ENCODE measurements at places on chromosomes 12 and 14.

DNA sequence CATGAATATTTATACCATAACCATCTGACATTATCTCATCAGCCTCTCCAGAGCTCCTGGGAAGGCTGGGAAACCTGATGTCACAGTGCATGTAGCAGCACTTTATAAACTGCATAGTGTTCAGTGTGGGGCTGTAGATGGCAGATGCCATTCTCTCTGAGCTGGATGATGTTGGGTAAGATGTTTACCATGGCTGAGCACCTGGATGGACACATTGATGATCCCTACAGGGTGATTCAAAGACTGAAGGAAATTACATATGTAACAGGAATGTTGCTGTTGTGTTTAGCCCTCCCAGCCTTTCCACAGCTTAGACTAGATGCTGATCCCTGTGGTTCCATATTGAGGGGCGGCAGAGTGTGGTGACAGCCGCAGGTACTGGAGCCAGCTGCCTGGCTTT lies 37.4 kb downstream of the IFT43 start:
- DNase-seq: no peak

DNA sequence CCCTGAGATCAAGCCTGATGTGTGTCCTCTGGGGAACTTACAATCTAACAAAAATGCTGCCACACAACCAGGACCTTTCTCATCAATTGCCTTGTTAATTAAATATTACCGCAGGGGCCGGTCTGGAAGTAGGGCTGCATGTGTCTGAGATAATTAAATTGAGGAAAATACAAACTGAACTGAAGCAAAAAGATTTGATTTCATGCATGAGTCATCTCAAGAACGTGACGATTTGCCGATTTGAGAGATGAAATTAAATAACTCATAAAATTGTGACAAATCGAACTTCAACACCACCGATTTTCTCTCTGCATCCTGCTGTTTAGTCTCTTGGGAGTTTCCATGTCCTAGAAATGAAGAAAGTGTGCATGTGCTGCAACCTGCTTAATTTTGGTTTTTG lies 94.6 kb upstream of the DAAM1 start:
- DNase-seq: no peak

GRCh38 chr12:84986586-84986985 lies 49.5 kb downstream of the TSPAN19 start:
- no peak for DNase-seq

DNA sequence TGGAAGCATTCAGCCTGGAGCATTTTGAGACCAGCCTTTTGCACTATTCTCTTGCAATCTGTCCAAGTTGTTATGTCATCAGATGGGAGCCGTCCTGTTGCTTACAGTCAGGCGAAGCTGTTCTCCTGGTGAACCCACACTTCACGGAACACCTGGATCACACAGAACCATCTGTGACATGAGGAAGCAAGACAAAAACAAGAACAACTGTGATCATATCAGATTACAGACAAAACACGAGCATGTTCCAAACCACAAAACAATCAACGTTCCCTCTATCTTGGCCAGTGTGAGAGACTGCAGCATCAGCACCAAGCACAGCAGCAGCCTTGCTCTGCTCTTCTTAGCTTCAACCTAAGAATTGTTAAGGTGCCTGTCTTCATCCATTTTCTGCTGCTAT lies 180.5 kb upstream of the SFSWAP start:
- no peak for DNase-seq

DNA sequence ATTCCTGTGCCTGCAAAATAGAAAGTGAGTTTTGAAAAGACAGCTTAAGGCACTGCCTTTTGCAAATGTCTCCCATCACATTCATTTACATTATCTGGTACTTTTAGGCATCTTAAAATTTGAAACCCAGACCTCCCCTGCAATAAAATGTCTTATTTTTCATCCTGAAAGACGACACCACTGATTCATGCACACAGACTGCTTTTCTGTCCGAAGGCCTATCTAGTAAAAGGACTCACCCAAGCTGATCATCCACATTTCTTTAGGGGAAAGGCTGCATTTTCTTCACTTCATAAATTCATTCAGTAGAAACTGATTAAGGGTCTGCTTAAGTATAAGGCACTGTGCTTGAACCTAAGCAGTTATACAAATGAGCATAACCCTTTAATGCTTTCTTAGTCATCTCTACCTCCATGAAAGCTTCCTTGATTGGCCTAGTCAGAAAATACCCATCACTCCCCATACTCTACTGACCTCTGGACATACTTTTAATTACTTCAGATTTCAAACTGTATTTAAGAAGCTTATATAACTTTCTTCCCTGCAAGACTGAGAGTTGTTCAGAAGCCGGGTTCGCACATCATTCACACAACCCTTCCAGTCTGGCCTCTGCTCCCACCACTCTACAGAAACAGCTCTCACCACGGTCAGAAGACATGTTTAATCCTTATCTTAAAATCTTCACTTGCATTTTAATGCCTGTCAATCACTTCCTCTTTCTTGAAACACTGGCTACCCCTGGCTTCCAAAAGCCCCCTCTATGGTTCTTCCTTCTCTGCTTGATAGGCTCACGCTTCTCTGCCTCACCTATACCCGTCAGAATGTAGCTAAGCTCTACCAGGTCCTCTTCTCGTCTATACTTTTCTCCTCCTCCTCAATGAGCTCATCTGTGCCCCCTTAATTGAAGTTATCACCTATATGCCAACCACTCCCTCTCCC lies 288.6 kb downstream of the MED13L start:
- no peak for DNase-seq

DNA sequence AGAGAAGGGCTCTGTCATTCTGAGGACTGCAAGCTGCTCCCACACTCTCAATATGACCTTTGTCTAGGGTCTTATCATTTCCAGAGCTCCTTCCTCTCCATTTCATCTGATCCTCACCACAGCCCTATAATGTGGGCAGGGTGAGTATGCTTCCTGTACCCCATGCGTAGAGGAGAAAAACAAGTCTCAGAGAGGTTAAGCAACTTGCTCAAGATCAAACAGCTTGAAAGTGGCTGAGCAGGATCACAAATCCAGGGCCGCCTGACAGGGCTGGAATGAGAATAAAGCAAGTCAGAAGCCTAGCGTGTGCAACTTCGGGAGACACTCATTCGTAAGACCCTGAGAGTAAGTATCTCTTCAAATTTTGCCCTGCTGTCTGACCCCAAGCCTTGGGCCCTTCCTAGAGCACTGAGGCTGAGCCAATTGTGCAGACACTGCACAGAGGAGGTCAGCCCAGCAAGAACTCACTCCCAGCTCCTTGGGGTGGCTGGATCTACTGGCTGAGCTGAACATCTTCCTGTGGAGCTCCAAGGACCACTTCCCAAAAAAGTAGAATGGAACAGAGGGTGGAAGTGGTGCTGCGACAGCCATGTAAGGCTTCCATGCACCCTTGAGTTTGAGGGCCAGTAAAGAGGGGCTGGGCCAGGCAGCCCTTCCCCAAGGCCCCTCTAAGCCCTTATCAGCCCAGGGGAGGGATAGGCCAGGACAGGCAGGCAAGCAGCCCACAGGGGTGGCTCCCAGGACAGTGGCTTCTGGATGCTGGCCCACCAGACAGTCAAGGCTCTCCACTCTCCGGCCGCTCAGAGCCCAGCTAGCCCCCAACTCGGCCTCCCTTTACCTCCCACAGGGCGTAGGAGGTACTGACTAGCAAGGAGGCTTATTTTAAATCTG lies 10.5 kb downstream of the ZFP36L1 start:
- peak; percentile 14 for DNase-seq

- no peak for DNase-seq
Measured at GRCh38 chr12:95115641-95116040, 42.2 kb upstream of the NR2C1 start.

GRCh38 chr12:127363392-127363791 lies 903.6 kb upstream of the TMEM132C start:
- DNase-seq: no peak

DNA sequence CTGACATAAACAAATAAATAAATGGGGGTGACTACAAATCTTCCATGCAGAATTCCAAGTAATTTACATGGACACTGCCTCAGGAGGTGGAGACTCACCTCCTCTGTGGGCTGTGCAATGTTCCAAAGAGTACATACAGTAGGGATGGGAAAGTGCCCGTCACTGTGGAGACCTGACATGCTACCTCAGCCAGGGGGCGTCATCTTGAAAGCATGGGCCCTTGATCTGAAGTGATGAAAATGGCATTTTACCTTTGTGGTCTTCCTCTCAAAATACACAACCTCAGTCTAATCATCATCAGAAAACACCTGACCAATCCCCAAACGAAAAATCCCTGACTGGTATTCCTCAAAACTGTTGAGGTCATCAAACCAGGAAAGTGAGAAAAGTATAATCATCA lies 48.4 kb downstream of the ANAPC7 start:
- no peak for DNase-seq

GRCh38 chr12:88553941-88554658 lies 26.2 kb downstream of the KITLG start:
- DNase-seq: no peak

DNA sequence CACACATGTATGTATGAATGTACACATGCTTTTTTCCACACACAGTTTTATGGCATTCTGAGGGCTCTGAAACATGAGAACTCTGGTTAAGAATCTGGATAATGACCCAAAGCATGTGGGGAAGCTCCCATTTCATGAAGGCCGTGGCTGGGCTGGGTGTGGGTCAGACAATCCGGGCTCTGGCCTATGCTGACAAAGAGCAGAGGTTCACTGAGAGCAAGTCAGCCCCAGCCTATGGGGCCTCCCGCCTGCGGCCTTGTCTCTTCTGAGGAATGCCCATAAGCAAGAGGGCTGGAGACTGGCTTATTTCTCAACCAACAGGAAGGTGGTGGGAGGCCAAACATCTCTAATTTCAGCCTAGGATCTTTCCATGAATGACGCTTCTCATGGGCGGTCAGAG lies 8.5 kb downstream of the MYH6 start:
- no peak for DNase-seq

- no peak for DNase-seq
Measured at GRCh38 chr14:79730953-79731352, 480.4 kb downstream of the DIO2 start.

GRCh38 chr12:44336577-44336976 lies 500.7 kb downstream of the TMEM117 start:
- no peak for DNase-seq

DNA sequence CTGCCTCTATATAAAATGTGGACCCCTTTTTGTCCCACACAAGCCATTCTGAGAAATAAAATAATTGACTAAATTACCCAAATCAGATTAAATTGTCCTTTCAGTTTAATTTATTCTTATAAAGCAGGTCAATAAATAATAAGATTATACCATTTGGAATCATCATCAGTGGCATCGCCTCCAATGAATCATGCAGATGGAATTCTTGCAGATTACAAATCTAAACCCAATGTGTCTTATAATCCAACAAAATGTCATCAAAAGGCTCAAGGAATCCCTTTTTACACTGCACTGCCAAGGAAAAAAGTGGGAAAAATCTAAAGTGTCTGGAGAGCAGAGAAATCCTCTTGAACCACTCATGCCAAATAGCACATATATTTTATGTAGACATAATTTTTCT lies 138.2 kb upstream of the TSPAN8 start:
- DNase-seq: no peak
